ENCODE measurements at places on chromosomes 13 and 19.
A peak's percentile ranks its signal among the peaks of the same experiment; 100 is the strongest.

DNA sequence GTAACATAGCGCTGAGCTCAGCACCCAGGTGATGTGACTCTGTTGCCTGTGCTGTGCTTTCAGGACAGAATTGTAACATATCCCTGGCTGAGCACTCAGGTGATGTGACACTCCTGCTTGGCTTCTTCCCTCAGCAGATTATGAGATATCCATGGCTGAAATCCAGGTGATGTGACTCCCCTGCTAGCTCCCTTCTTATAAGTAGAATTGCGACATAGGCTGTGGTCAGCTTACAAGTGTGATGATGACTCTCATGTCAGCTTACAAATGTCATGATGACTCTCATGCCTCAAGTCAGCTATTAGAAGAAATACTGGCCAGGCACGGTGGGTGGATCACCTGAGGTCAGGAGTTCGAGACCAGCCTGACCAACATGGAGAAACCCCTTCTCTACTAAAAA lies 14.3 kb upstream of the ZNF429 start:
- no peak for DNase-seq

GRCh38 chr13:47794963-47795362 lies 206.1 kb downstream of the SUCLA2 start:
- DNase-seq, result no peak

GRCh38 chr13:37546087-37546486 lies 52.5 kb downstream of the POSTN start:
- DNase-seq, result no peak

DNA sequence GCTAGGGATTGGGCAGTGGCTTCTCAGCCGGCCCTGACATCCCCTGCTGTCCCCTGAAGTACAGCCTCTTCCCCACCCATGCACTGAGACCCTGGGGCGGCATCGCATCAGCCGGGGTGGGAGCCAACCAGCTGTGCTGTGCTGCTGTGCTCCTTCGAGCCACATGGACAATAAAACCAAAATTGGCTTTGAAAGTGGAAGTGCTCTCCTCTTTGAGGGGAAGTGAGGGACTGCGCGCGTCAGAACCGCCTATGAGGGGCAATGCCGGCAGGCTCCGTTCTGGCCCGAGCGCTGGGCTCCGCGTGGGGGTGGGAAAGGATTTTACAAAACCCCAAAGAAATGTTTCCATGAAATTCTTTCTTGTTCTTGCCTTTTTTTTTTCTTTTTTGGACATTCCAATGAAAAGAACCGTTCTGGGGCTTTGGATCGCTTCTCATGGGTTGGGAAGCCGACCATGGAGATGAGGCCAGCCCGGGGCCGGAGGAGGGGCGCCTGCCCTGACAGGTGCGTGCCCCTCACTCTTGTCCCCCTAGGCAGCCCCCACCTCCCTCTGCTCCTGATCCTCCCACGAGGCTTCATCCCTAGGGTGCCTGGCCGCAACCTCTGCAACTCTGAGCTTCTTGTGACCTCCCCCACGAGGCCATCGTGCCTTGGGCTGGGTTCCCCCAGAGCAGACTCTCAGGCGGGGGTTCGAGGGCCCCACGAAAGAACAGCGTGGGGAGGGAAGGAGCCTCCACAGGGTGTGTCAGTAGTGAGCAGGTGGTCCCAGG lies 22.6 kb downstream of the KLHL26 start:
- no peak for DNase-seq

DNA sequence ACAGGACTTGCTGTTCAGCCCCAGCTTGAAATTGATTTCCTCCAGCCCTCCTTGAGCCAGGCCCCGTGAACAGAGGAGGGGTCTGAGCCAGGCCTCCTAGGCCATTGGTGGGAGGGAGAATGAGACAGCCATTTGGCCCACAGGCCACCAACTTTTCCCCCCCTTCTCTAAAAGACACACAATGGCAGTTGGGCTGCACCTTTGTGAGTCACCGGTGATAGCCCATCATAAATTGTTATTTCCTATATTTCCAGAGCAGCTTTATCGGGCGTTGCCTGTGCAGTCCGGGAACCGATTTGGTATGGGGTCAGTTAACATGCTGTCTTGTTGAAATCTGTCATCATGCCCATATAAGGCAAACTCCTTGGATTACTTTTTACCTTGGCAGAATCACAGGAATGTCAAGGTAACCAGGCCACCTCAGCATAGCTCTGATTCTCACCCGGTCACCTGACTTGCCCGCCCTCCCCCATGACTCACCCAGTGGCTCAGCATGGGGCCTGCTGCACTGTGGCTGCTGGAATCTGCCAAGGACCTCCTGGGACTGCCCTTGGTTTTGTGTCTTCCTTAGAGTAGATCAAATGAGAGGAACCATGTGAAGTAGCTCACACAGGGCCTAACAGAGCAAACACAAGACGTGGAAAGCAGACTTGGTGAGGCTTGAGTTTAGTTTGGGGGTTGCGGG lies 36.1 kb downstream of the ACTN4 start:
- DNase-seq, result peak; percentile 66

DNA sequence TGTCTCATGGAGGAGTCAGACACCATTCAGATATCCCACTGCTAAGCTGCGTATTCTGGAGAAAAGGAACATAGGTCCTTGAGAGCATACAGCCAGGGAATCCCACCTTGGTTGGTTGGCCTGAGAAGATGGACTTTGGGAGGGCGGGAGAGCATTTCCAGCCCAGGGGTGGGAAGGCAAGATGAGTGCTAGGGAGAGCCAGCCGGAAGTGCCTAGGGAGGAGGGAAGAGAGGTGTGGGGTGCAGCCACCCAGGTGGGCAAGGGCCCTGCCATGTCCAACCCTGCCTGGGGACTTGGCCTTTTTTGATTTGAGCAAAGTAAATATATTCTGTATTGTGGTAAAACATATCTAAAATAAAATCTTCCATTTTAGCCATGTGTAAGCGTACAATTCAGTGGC lies 19.7 kb downstream of the SIAH3 start:
- DNase-seq, result no peak

DNA sequence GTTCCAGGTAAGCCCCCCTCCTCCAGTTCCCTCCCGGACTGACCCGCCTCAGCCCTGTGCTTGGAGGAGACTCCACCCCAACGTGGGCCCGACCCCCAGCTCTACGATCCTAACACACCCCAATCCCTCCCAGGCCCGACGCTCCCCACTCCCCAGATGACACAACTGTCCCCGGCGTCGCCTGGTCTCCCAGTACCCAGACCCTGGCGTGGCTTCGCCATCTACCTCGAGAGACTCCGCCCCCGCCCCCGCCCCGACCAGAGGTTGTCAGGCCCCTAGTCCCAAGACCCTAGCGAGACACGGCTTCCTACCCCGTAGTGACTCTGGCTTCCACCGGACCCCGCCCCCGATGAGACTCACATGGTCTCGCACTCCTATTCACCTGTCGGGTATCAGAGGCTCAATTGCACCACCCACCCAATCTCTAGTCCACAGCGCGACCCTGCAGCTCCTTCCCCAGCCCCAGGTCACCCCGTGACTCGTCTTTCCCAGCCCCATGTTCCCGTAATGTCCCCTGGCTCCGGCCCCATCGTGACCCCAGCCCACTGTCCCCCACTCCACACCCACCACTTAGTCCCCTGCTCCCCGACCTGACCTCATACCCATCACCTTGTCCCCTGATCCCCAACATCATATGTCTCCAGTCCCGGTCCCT lies 2.9 kb downstream of the CD37 start:
- no peak for DNase-seq

DNA sequence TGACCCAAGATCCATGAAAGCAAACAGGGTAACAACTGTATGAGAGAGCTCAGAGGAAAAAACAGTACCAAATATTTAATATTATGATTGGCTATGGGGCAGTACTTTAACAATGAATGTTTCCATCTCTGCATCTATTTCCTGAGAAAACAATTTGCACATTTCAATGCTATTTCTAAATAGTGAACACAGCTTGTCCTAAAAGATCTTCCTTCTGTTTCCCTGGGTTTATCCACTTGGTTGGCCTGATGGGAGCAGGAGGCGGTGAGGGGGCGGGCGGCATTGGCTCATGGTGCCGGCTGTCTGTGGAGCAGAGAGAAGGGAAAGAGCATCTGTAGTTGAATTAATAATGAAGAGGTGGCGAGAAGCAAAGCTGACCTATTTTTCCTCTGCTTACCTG lies 291.4 kb downstream of the DCLK1 start:
- no peak for DNase-seq

- peak; percentile 43 for DNase-seq
These were observed 249.2 kb downstream of the DIAPH3 start for GRCh38 chr13:59914556-59914955.

GRCh38 chr19:55640577-55641425 lies at the start of gene ZNF580:
Gene ZNF580 (plus strand): TSS chr19:55641002. CDS start chr19:55642509, 1,507 bp downstream.
- peak; percentile 55 for DNase-seq

Data from non-pigmented ciliary epithelial cell (primary cell).